AG10803 (cell line): ENCODE measurements at places on chromosomes 7 and 10.

- no peak for DNase-seq
Observed at GRCh38 chr10:129851941-129852640, 112.0 kb downstream of the EBF3 start.

DNA sequence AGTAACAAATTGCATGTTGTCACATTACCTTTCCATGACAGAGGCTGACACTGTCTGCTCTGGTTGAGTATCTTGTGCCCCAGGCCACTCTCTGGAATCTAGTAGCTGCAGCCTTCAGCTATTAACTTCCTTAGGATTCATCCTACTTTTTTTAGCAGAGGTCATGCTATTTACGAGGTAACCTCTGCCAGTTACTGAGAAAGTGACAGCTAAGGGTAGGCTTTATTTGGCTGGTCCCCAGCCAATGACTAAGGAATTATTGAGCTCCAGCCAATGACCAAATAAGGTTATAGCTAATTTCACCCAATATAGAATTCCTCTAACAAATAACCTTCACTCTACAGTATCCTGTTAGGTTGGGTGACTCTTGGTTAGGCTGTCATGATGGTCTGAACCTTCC is 1361.7 kb downstream of the XPNPEP1 start:
- peak; percentile 39 for DNase-seq

- peak; percentile 68 for DNase-seq
Observed at GRCh38 chr7:101602484-101603241, 26.4 kb downstream of the MYL10 start.

GRCh38 chr7:82443036-82443546 is 486 bp downstream of the CACNA2D1 start:
- peak; percentile 30 for DNase-seq
